ENCODE measurements at places on chromosomes 6 and 20. TPM values are rescaled to one million over a fixed set of nuclear protein-coding genes. Genes with fewer than 3 reads are reported as not detected.

OR2H1 gene
- not detected for total RNA-seq

KHDC1L gene
- not detected for total RNA-seq

CST2 gene
- total RNA-seq: not detected

TRDN gene
- total RNA-seq: not detected

STMND1 gene
- not detected for total RNA-seq

PRDM13 gene
- not detected for total RNA-seq

HLA-E gene
- 210 TPM for total RNA-seq

ADGRF1 gene
- not detected for total RNA-seq

CD93 gene
- 6.0 TPM for total RNA-seq

ANKEF1 gene
- total RNA-seq: 0.30 TPM

Data from smooth muscle cell of the coronary artery (primary cell).